ENCODE measurements at places on chromosomes 5 and 9.

DNA sequence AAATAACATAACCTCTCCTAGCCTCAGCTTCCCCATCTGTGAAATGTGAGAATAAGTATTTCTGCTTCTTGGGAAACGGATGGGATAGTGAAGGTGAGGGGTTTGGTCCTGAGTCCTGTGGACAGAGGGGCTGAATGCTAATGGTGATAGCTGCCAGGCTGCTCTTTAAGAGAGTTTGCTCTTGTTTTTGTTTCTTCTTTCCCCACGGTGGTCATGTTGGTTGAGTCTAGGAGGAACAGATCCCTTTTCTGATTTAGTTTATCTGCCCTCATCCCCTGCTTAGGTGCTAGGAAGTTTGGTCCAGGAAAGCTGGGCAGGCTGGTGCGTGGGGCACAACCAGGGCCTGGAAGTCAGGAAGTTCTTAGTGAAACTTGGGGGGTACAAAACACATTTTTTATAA, 7.7 kb upstream of the PITX1 start:
- DNase-seq: no peak

DNA sequence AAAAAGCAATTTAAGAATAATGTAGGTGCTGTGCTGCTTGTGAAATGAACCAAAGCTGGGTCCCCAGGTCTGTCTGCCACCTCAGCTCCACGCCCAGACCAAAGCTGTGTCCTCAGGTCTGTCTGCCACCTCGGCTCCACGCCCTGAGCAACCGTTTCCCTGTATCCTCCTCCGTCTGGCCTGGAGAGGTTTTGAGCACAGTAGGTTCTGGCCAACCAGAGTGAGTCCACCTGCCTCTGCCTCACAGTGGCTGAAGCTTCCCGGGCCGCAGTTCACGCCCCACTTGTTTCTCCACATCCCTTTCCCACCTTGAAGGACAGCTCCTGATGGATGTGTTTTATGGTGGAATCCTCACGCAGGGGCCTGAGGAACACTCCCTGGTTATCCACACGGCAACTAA, 120.5 kb downstream of the ADAMTS2 start:
- no peak for DNase-seq

DNA sequence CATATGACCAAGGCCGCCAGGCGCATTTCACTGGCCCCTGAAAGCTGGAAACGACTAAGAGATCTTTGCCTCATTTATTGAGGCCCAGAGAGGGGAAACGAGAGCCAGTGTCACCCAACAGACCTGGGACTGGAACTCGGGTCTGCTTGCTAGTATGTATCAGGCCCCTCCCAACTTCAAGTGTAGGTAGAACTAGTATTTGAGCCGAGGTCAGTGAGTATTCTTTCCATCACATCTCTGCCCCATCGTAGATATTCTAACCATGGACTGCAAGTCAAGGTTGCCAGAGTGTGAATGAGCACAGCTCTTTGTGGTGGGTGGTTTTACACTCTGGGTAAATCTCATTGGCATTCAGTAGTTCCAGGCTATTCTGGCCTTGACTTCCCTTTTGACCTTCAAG, 42.2 kb downstream of the GPR107 start:
- no peak for DNase-seq

GRCh38 chr5:169029037-169029436, 271.9 kb downstream of the SLIT3 start:
- DNase-seq: no peak

GRCh38 chr5:54492178-54492577, 25.4 kb upstream of the SNX18 start:
- DNase-seq: no peak

GRCh38 chr5:38789777-38790176, 56.0 kb upstream of the OSMR start:
- no peak for DNase-seq

DNA sequence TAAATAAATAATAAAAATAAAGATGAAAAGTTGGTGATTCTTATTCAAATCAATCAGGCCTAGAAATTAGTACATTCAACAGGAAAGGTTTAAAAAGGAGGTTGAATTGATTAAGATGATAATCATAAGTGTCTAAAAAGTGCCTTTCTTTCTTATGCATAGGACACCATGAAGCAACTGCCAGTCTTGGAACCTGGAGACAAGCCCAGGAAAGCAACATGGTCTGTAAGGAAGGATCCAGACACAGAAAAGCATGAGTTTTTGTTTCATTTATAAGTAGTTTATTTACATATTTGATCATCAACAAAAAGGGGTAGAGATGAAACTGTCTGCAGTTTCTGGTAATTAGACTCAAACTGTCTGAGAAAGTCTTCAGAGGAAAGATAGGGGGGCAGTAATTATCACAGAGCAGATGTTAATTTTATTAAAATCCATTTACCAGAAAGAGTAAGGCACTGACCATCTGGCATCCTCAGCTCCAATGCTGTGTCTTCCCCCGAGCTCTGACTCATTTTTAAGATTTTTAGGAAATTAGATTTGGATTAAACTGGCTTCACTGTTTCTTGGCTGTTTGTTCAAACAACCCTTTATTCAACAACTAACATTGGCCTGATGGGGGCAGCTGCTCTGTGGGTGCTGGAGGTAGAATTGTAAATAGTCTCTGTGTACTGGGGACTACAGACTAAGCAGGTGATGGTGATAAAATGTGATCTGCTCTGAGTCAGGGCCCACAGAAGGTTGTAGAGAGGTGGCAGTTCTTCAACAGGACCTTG, 2.7 kb downstream of the RABEPK start:
- DNase-seq: no peak

DNA sequence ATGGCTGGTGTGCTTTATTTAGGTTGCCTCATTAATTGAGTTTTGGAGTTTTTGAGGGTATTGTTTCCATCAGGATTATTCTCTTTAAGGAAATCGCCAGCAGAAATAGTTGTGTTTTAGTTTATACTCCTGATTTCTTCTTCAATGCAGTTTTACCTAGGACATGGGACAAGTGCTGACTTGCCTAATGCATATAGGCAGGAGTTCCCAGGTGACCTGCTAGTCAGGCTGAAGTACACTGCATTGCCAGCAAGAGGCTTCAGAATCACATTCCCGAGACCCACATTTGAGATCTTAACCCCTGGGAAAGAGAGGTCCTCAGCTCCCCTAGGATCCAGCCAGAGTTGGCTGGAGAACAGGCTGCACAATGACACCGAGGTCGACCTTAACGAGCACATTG, 1.5 kb upstream of the OR1N2 start:
- DNase-seq: no peak

DNA sequence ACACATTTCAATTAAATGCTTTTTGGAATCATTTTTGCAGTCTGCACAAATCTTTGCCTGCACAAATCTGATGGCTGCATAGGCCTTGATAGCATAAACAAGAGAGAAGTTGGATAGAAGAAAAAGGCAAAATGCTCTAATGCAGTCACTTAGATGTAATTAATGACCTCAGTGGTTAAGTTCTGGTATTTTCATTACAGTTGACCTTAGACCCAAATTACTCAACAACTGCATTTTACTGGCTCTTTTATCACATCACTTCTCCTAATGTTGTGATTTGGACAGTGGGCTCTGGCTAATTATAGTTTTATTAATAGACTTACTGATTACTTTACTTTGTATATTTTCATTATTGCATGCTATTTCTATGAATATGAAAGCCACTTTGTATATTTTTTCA, 34.3 kb downstream of the NTRK2 start:
- DNase-seq: no peak

DNA sequence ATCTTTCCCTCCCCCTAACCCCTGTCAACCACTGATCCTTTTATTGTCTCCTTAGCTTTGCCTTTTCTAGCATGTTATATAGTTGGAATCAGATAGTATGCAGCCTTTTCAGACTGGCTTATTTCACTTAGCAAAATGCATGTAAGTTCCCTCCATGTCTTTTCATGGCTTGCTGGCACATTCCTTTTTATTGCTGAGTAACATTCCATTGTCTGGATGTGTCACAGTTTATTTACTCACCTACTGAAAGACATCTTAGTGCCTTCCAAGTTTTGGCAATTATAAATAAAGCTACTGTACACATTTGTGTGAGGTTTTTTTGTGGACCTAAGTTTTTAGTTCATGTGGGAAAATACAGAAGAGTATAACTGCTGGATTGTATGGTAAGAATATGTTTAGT, 230.1 kb downstream of the PBX3 start:
- DNase-seq: no peak

GRCh38 chr5:6202149-6202967, 176.0 kb downstream of the MED10 start:
- DNase-seq: no peak

- no peak for DNase-seq
Measured at GRCh38 chr9:123059472-123060220, 26.2 kb downstream of the GPR21 start.

DNA sequence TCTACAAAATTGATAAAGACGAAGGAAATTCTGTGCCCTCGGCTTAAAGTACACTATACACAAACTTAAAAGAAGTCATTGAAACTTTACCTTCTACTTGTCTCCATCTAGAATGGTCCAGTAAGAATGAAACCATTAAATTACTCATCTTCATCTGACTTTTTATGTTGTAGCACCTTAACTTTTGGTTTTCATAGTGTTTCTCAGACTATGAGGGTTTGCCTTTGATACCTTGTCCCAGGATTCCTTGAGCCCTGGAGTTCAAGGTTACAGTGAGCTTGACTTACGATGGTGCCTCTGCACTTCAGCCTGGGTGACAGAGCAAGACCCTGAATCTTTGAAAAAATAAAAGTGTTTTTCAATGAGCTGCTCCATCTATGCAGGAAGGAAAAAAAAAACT, 132.2 kb downstream of the CDC42SE2 start:
- DNase-seq: no peak

GRCh38 chr5:137580030-137580429, 80.9 kb upstream of the SPOCK1 start:
- no peak for DNase-seq

- no peak for DNase-seq
Measured at GRCh38 chr5:172380987-172381643, 73.2 kb downstream of the SH3PXD2B start.

DNA sequence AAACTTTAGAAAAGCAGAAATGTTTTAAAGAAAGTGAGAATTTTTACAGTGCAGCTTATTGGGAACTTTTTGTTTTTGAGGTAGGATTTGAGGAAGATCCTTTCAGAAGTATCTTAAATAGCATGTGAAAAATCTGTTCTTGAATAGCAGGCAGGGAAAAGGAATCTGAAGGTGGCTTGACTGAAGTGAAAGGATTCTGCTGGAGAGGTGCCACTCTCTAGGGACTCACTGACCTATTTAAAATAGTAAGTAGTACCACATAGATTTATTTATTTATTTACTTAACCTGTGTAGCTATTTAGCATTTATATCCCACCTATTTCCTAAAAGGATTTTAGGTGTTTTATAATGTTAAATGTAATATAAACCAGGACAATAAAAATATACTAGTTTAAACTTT, 69.1 kb downstream of the NIPBL start:
- DNase-seq: no peak

DNA sequence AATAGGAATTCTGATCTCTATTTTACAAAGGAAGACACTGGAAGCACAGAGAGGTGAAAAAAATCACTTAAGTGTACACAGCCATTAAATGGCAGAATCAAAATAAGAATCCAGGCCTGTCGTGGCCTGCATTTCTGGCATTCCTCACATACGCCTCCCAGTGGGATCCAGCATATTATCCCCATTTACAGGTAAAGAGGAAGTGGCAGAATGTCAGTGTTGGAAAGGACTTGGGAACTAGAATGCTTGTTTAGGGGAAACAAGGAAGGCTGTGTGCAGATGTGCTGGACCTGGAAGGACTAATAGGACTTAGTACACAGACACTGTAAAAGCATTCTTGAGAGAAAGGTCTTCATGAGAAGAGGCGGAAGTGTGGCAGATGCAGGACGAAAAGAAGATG, 241.8 kb downstream of the TRIM32 start:
- DNase-seq: no peak

- DNase-seq: no peak
Measured at GRCh38 chr5:179819296-179820126, 1.2 kb upstream of the SQSTM1 start.

- DNase-seq: no peak
Measured at GRCh38 chr5:150141544-150142184, 14.0 kb downstream of the PDGFRB start.

- DNase-seq: no peak
Measured at GRCh38 chr5:144230806-144231205, 60.1 kb downstream of the KCTD16 start.

GRCh38 chr5:31516802-31517201, 15.1 kb downstream of the DROSHA start:
- no peak for DNase-seq

GRCh38 chr9:99121604-99122003, 16.7 kb downstream of the TGFBR1 start:
- no peak for DNase-seq

GRCh38 chr9:94245651-94246050, 13.4 kb upstream of the ZNF169 start:
- no peak for DNase-seq

GRCh38 chr5:65749956-65750355, 28.0 kb downstream of the NLN start:
- DNase-seq: no peak

- no peak for DNase-seq
Measured at GRCh38 chr9:124352616-124353015, 62.6 kb downstream of the PSMB7 start.

DNA sequence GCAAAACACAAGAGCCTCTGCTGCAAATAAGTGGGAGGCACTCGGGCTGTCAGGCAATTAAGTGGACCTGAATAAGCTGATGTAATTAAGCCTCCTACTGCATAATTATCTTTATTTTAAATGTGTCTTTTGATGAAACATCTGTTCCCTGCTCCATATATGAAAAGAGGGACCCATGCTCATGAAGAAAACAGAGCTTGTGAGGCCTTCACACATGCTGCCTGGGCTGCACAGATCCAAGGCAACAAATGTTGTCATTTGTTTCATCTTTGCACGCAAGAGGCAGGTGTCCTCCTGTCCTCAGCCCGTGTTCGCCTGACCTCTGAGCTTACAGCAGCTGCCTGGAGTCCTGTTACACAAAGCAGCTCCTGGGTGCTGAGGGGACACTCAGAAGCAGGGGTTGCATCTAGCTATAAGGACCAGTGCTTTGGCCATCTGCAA, 381.1 kb downstream of the ZNF608 start:
- DNase-seq: no peak

DNA sequence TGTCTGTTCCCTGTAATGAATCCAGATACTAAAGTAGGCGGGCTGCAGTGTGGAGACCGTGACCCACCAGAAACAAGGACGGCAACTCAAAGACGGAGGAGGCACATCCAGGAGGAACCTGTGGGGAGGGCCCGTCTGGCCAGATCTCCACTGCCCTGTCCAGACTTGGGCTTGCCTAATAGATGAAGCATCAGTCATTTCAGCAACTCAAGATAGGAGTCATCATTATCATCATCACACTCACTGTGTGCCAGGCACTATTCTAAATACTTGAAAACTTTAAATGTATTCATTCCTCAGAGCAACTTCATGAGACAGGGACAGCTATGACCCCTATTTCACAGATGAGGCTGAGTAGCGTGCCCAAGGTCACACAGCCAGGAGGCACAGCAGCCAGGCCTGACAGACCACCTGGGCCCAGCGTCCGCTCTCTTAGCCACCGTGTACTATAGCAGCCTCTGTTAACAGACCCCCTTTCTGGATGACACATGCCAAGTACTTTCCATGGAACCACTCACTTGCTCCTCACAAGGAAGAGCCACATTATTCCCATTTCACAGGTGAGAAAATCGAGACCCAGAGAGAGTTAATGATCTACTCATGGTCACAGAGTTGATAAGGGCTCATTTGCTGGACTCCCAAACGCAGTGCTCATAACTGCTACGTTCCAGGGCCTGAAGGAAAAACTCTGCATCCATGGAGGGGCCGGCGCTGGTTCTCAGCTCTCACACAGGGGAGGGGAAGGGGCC, 4.9 kb upstream of the IL4 start:
- DNase-seq: no peak
